ENCODE measurements at places on chromosomes 3 and 15.

- no peak for DNase-seq
Observed at GRCh38 chr3:51057121-51057520, 328.0 kb upstream of the MANF start.

- no peak for DNase-seq
Observed at GRCh38 chr3:192816351-192816750, 89.0 kb upstream of the FGF12 start.

- no peak for DNase-seq
Observed at GRCh38 chr3:109874896-109875708, 537.8 kb upstream of the DPPA4 start.

GRCh38 chr15:51342227-51342999 lies 958 bp downstream of the GLDN start:
- DNase-seq: no peak

GRCh38 chr3:53079147-53079546 lies 33.3 kb upstream of the SFMBT1 start:
- DNase-seq: no peak

DNA sequence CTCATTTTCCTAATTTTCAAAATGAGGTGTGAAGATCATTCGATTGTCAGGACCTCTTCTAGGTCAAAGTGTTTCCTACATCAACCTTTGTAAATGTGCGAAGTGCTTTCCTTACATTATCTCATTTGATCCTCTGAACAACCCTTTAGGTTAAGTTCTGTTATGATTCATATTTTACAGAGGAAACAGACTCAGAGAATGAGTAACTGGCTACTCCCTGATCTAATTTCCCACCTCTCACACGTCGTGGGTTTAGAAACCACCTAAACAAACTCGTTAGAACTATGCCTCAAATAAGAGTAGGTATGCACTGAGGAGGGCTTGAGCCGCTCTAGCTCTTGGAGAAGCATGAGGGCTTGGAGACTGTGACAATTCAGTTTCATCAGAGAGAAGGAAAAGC lies 148.6 kb downstream of the CD47 start:
- DNase-seq: no peak

DNA sequence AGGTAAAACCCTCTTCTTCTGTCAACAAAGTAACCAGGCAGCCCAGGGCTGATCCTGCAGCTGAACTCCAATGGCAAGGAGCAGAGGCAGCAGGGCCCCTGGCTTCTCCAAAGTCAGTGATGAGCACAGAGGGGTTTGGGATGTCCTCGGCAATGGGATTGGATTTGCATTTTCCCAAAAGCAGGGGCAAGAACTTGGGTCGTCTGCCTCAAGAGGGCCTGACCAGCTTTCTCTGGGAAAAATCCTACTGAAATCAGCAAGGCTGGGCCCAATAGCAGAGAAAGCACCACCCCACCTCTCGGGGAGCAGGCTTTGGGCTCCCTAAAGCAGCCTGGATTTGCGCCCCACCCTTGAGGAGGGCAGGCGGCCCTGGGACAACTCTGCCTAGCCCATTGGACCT lies 210.0 kb upstream of the IGF1R start:
- no peak for DNase-seq

GRCh38 chr3:53030619-53031449 lies 15.0 kb downstream of the SFMBT1 start:
- no peak for DNase-seq

- no peak for DNase-seq
Observed at GRCh38 chr3:47130557-47130956, 33.4 kb downstream of the SETD2 start.

GRCh38 chr3:197749315-197749600 lies 425 bp upstream of the FYTTD1 start:
- DNase-seq: no peak

GRCh38 chr15:79494963-79495755 lies 63.0 kb downstream of the MINAR1 start:
- DNase-seq: no peak

DNA sequence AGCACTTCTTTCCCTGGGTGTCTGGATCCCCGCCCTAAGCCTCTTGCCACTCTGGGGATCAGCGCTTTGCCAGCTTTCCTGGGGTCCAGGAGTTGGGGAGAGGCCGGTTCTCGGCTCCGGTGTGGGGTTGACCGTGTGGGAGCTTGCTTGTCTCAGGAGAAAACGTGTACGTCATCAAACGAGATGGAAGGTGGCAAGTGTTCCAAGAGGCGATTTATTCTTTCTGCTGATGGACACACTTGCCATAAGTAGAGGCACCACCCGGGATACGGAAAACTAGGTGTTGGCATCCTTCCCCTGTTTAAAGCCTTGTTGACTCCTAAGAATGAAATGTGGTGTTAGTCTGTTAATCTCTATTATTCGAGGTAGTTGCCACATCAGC lies 295 bp downstream of the ZWILCH start:
- no peak for DNase-seq

DNA sequence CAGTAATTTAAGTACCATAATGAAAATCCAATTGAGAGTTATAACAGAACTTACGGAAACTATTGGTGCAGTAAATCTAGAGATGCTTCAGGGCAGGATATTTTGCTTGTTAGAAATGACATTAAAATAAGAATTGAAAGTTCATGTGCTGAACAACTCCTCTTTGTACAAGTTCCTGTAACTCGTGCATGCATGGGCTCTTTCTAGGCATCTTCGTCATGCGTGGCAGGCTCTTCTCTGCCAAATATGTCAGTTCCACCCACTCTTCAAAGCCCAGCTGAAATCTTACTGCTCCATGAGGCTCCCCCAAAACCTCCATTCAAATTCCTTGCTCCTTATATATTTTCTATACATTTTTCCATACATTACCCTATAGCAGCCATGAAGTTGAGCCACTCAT lies 48.7 kb downstream of the FBN1 start:
- no peak for DNase-seq

DNA sequence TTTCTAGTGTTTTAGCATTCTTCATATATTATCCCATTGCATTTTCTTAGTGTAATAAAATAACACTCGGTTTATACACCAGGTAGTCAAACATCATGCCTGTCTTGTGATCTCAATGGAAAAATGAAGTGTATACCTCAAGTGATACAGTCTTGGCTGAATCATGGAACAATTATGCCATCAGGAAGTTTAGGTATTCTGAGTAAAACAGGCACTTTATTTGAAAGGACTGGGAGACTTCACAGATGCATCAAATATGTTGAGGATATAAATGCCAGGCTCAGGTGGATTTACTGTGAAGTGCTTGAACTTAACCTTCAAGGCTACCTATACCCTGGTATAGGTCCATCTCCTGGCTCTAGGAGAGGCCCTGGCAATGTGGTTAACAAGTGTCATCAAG lies 8.5 kb downstream of the TGFBR2 start:
- no peak for DNase-seq

All from upper lobe of right lung (tissue), 1 donor.